ENCODE measurements at places on chromosomes 11 and 22.
A peak's percentile ranks its signal among the peaks of the same experiment; 100 is the strongest.

- no peaks in the 10 kb centered on the region for H3K4me1 ChIP-seq
- H3K36me3 ChIP-seq = no peaks in the 10 kb centered on the region
- H3K27ac ChIP-seq = no peak overlapping the region
- no peaks in the 10 kb centered on the region for H3K27me3 ChIP-seq
- DNase-seq = no peak
Observed at GRCh38 chr11:132620423-132620822, 911.9 kb downstream of the OPCML start.

DNA sequence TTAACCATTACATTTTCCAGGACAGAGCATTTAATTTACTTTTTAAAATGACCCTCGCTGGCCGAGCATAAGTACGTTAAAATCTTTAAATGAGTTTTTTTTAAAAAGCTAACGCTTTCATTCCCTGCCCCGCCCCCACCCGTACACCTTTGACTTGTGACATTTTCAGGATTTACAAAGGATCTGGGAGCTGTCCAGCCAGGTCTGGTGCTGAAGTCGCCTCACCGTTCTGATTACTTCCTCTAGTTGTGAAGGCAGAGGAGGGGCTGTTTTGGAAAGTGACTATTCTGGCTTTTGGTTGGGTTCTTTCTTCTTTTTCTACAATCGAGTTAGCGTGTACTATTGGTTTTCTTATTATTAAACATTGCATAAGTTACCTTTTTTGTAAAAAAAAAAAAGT, 2.9 kb downstream of the C11orf87 start:
- no peak for DNase-seq
- no peaks in the 10 kb centered on the region for H3K27me3 ChIP-seq
- no peak overlapping the region for H3K4me3 ChIP-seq
- H3K27ac ChIP-seq = no peak overlapping the region
- H3K36me3 ChIP-seq = no peaks in the 10 kb centered on the region

DNA sequence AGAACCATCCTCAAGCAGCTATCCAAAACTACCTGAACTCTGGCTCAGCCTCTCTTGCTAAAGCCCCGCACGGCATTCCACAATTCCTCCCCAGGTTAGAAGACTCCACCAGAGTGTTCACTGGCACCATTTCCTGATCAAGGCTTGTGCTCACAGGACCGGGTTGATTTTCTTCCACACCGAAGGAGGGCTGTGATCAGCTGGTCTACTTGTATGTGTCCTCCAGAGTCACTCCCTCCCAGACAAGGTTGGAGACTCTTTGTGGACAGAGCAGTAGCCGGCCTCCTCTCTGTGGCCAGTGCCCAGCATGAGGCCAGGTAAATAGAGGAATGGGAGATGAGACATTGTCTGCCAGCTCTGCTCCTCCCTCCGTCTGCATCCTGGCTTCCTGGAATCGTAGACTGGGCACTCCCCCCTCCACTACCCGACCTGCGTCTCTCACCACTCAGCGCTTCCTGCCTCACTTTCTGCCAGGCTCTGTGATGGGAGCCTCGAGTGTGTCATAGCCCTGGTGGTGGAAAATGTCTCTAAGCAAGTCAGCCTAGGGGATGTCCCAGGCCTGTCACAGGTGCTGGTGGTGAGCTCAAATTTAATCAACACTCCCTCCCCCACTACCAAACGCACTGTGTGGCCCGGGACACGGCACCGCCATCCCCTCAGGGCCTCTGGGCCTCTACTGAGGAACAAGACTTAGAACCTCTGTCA, 12.5 kb upstream of the TMPRSS6 start:
- no peaks in the 10 kb centered on the region for H3K4me1 ChIP-seq
- H3K4me3 ChIP-seq = no peak overlapping the region
- DNase-seq = peak; percentile 66
- H3K27ac ChIP-seq = no peak overlapping the region

GRCh38 chr11:78800096-78800690, 225.5 kb upstream of the NARS2 start:
- no peaks in the 10 kb centered on the region for H3K27me3 ChIP-seq
- H3K4me1 ChIP-seq = no peaks in the 10 kb centered on the region
- no peak overlapping the region for H3K4me3 ChIP-seq
- H3K36me3 ChIP-seq = no peaks in the 10 kb centered on the region
- H3K27ac ChIP-seq = no peak overlapping the region

GRCh38 chr11:113773092-113773415, 438 bp downstream of the ZW10 start:
- H3K27me3 ChIP-seq = no peaks in the 10 kb centered on the region
- peak; percentile 57 for DNase-seq
- H3K4me1 ChIP-seq = no peaks in the 10 kb centered on the region
- peak overlapping the region; percentile 61 for H3K4me3 ChIP-seq
- no peaks in the 10 kb centered on the region for H3K36me3 ChIP-seq

DNA sequence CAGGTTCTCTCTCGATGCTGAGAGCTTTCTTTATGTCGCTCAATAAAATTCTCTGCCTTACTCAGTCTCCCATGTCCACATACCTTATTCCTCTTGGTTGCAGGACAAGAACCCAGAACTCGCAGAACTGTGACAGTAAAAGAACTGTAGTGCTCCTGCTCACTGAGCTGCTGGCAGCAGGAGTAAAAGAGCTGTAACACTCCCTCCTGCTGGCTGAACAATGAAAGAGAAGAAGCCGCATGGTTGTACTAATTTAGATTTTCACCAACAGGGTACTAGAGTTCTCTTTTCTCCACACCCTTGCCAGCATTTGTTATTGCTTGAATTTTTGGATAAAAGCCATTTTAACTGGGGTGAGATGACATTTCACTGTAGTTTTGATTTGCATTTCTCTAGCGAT, 433.2 kb downstream of the GUCY1A2 start:
- H3K4me1 ChIP-seq = no peaks in the 10 kb centered on the region
- no peak overlapping the region for H3K4me3 ChIP-seq
- no peak overlapping the region for H3K27ac ChIP-seq
- no peak for DNase-seq
- no peaks in the 10 kb centered on the region for H3K36me3 ChIP-seq
- H3K27me3 ChIP-seq = no peaks in the 10 kb centered on the region

DNA sequence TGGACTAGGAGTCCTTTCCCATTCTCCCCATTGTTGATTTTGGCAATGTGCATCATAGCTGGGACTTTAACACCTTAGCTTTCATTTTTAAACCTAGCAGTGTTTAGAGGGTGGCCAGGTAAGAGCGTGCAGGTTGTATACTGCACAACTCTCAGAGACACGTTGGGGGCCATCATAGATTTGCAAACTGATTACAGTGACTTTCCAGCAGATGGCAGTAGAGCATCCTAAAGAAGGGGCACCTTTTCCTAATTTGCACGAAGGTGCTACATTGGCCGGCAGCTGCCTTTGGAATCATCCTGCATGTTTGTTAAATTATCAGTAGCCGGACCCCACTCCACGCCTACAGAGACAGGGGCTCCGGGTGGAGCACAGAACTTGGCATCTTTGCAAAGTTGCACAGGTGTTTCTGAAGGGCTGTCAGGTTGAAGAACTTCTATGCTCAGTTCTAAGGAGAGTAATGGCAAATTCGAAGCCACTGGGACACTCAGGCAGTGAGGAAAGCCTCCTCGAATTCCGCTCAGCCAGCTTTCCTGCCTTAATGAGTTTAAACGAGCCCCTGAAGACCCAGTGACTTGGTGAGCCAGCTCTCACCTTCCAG, 7.7 kb downstream of the LHFPL7 start:
- DNase-seq = no peak
- no peaks in the 10 kb centered on the region for H3K36me3 ChIP-seq
- no peak overlapping the region for H3K4me3 ChIP-seq
- no peaks in the 10 kb centered on the region for H3K27me3 ChIP-seq
- no peaks in the 10 kb centered on the region for H3K4me1 ChIP-seq

DNA sequence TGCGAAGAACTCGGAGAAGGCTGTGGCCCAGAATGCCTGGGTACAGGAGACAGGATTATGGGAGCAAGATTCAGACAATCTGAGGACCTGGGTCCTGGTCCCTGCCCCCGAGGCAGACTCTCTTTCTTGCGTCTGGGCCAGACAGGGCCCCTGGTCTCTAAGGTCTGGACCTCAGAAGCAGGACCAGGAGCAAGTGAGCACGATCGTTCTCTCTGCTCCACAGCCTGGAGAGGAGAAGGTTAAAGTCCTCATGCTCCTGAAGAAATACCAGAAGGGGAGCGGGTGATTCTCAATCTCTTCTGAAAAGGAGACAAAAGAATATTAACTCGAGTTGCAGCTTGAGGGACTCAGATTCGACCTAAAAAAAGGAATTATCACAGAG, 349.9 kb downstream of the CADM1 start:
- H3K27me3 ChIP-seq = no peaks in the 10 kb centered on the region
- H3K36me3 ChIP-seq = no peaks in the 10 kb centered on the region
- H3K27ac ChIP-seq = no peak overlapping the region
- DNase-seq = no peak

DNA sequence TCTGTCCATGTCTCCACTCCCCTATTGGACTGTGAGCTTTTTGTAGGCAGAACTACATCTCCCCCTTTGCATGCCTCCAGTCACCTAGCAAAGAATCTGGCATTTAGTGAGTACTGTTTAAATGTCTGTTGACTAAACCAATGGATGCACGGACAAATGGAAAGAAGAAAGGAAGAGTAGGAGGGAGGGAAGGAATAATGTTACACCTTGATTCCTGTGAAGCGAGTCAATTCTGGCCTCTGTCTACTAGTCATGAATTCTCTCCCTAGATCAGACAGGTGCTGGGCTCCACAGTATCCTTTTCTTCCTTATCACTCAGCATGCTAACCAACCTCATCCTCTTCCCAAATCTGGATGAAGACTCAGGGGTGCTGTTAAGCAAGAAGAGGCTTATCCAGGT, 33.6 kb downstream of the GALNT18 start:
- H3K4me3 ChIP-seq = no peak overlapping the region
- H3K36me3 ChIP-seq = no peaks in the 10 kb centered on the region
- peak overlapping the region; percentile 93 for H3K27ac ChIP-seq
- no peaks in the 10 kb centered on the region for H3K27me3 ChIP-seq
- peaks cover 20% of the 10 kb centered on the region for H3K4me1 ChIP-seq
- DNase-seq = no peak

- H3K27ac ChIP-seq = no peak overlapping the region
- no peaks in the 10 kb centered on the region for H3K36me3 ChIP-seq
- DNase-seq = no peak
- H3K4me3 ChIP-seq = peak overlapping the region; percentile 68
- no peaks in the 10 kb centered on the region for H3K4me1 ChIP-seq
Observed at GRCh38 chr22:20982563-20982882, 426 bp downstream of the LZTR1 start.

- H3K27ac ChIP-seq = no peak overlapping the region
- peak overlapping the region; percentile 8 for H3K4me3 ChIP-seq
- H3K4me1 ChIP-seq = no peaks in the 10 kb centered on the region
- no peaks in the 10 kb centered on the region for H3K36me3 ChIP-seq
- H3K27me3 ChIP-seq = no peaks in the 10 kb centered on the region
Observed at GRCh38 chr11:75241906-75242644, 1.5 kb downstream of the TPBGL start.
